Immature natural killer cell (primary cell): ENCODE measurements at places on chromosomes 6 and 20.
A peak's percentile ranks its signal among the peaks of the same experiment; 100 is the strongest.

DNA sequence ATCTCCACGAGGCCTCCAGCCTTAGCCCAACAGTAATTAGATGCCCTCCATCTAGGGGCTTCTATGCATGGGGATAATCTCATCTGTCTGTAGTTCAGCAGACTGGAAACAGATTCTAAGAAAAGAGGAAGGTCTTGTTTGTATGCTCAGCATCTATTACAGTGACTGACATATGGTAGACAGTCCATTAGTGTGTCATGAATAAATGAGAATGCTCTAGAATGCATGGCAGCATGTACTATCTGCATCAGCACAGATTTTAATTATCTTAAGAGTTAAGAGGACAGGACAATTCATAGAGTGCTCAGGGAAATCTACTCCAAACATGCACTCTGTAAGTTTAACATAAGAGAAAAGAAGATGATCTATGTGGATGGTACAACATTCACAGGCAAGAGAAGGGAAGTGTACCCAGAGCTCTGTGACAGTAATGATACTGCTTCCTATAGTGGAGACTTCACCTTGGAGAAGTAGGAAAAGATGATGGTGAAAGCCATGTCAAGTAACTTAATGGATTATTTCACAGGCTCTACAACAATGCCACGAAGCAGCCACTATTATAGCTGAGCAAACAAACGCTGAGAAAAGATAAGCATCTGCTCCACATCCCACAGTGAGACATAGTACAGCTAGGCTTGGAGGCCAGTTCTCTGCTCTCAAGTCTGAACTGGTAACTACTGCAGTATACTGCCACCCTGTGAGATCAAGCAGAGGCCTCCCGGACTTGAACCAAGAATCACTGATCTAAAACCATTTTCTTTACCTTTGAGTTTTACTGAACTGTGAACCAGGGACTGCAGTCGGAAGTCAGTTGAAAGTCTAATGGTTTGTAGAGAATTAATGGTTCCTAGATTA lies 309.2 kb upstream of the SPTLC3 start:
- no peak for DNase-seq

DNA sequence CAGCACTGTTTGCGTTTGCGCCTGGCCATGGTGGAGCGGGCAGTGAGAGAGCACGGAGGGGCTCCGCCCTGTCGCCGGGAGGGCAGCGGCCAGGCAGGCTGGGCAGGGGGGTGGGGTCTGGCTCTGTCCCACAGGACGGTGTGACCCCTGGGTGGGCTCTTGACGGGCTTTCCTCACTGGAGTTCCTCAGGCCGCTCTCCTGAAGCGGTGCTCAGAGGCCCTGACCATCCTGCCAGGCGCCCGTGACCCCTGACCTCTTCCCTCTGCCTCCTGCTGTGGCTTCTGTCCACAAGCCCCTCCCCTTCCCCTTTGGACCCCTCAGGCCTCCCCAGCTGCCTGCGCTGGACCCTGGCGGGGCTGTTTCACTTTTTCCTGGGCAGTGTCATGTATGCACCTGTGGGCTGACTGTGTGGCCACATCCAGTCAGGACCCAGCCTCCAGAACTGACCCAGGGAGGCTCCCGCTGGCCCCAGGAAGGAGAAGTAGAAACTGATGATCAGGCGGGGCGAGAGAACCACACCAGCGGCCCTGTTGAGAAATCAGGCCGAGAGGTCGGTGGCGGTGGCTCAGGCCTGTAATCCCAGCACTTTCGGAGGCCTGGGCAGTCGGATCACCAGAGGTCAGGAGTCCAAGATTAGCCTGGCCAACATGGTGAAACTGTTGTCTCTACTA lies 1.2 kb downstream of the OGFR start:
- DNase-seq: no peak

- DNase-seq: no peak
Measured at GRCh38 chr6:71197267-71197666, 91.3 kb upstream of the OGFRL1 start.

- DNase-seq: no peak
Measured at GRCh38 chr6:160435935-160436334, 87.8 kb downstream of the SLC22A3 start.

- peak; percentile 61 for DNase-seq
Measured at GRCh38 chr6:148758492-148758891, 11.7 kb downstream of the UST start.

- DNase-seq: no peak
Measured at GRCh38 chr6:111808493-111808892, 64.8 kb downstream of the FYN start.

- no peak for DNase-seq
Measured at GRCh38 chr20:3509064-3509463, 38.2 kb downstream of the ATRN start.
